ENCODE measurements at places on chromosomes 1 and 21.
A peak's percentile ranks its signal among the peaks of the same experiment; 100 is the strongest.

DNA sequence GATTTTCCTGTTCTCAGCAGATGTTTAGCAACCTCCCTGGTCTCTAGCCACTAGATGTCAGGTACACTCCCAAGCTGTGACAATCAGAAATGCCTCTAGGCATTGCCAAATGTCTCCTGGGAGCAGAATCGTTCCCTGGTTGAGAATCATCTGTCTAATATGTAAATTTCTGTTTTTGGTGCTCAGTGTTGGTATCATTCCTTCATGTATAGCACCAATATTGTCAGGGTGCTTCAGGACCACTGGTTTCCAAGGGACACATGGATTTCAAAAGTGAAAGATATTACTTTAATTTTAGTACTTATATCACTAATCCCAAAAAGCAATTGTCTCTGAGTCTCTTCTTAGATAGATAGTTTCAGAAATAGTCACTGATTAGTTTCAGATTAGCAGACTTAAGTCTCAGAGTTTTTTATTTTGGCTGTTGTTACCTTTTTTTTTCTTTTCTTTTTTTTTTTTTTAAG, 160.1 kb downstream of the PTPRC start:
- no peak for DNase-seq

- DNase-seq, result no peak
These were observed 805 bp downstream of the CYB5R1 start for GRCh38 chr1:202966006-202966898.

- no peak for DNase-seq
These were observed 82.6 kb upstream of the MAP10 start for GRCh38 chr1:232722626-232723025.

DNA sequence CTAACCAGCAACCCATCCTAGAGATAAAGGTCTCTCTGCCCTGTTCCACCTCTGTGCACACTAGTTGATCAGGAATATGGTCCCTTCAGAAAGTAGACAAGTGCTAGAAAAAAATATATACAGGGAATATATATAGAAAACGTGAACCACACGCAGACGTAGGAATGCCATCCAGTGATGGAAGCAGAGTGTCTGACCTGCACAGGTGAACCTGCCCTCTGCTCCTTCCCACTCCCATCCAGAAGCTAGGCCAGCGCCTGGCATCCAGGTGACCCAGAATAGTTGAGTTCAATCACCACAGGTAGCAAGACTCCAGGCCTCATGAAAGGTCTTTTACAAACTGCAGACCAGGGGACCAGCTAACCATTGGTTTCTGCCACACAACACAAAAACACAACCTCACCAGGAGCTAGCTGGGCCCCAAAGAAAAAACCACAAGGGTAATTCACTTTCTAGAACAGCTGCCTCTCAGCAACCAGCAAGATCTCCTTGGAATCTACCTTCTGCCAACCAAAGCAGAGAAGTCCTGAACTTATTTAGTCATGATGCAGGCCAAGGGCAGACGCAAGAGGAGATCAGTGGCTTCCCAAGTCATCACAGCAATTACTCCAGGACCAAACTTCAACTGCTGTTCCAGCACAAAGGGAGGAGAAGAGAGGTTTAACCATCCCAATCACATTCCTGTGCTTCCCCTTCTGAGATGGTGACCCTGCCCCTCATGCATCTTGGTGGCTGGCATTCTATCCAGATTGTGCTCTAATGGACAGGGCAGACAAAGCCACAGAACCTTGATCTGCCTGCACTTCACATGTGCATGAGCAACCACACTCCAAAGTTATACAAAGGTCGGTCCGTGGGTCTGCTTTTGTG, 53.0 kb downstream of the GPR161 start:
- no peak for DNase-seq

DNA sequence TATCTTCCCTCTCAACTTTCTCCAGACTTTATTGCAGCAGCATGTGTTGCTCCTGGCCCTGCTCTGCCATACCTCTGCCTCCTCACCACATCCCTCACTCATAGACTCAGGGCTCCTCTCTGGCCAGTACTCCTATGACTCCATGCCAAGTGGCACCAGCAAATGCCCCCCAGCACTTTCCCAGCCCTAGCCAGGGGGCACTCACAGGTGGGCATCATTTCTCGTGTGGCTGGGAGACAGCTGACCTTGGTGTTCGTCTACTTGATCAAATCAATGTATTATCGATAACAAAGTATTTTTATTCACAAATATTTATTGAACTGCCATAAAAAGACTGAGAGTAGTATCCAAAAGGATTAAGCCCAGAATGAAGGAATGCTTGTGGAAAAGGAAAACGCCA, 418.2 kb downstream of the FAM72C start:
- no peak for DNase-seq

GRCh38 chr21:45142469-45143308, 68.3 kb downstream of the ADARB1 start:
- no peak for DNase-seq

DNA sequence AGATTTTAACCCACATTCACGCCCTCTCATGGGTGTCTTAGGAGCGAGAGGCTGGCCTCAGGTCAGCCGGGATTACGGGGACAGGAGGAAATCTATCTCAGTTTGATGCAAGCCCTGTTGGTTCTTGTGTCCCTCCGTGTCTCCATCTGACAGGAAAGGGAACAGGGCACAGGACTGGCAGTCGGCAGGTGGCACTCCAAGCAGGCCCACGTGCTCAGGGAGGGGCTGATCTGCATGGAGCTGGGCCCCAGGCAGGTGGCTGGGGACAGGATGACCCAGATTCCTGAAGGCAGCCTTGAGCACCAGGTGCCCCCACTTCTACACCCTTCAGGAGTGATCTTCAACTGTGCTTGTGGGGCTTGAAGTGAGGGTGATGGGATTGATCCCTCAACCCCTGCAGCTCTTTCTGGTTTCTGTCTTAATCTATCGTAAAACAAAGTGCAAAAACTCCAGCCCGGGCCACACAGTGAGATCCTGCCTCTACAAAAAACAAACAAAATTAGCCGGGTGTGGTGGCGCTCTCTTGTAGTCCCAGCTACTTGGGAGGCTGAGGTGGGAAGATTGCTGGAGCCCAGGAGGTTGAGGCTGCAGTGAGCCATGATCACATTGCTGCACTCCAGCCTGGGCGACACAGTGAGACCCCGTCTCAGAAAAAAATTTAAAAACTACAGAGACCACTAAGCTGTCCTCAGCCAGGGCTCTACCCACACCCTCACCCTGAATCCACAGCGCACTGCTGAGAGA, 8.3 kb downstream of the PLEKHG5 start:
- peak; percentile 47 for DNase-seq

GRCh38 chr21:41808094-41808493, 41.2 kb upstream of the RIPK4 start:
- DNase-seq, result no peak

DNA sequence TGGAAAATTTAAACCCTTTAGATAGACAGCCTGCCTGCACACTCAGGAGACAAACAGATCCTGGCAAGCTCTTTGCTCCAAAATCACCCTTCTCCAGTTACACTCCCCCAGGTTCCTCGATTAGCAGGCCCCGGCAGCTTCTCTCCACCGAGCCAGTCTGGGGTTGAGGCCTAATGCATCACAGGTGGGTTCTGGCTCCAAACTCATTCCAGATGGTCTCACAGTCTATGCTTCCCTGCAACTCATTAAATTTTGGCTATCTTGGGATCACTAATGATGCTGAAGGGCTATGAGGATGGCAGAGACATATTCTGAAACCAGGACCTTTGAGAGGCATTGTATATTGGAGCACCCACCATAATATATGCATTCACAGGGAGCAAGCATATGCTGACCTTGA, 559.8 kb upstream of the USP24 start:
- no peak for DNase-seq

DNA sequence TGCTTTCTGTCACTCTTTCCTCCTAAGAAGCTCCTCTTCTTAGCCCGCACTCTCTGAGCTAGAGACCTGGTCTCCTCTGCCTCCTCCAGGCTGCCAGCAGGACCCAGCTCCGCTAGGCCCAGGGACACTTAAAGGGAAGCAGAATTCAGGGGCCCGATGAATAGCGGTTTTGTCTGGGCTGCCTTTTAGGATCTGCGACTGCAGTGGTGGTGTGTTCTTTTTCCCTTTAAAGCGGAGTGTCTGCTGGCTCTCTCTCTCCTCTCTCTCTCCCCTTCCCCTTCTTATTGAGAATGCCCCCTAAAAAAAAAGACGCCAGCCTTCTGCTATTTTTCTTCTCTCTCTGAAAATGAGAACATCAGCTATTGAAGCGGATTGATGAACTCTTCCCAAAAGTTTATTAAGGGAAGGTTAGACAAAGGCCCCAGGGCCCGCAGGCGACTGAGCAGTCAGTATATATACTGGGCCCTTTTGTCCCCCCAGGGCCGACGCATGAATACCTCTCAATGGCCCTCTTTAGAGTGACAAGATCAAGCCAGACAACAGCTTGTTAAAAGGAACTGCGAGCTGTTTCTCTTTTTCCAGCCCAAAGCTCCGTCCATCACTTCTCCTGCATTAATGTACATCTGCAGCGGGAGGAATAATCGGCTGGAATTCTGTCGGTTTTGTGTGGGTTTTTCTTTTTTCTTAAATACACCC, 27.0 kb downstream of the PAX7 start:
- no peak for DNase-seq

DNA sequence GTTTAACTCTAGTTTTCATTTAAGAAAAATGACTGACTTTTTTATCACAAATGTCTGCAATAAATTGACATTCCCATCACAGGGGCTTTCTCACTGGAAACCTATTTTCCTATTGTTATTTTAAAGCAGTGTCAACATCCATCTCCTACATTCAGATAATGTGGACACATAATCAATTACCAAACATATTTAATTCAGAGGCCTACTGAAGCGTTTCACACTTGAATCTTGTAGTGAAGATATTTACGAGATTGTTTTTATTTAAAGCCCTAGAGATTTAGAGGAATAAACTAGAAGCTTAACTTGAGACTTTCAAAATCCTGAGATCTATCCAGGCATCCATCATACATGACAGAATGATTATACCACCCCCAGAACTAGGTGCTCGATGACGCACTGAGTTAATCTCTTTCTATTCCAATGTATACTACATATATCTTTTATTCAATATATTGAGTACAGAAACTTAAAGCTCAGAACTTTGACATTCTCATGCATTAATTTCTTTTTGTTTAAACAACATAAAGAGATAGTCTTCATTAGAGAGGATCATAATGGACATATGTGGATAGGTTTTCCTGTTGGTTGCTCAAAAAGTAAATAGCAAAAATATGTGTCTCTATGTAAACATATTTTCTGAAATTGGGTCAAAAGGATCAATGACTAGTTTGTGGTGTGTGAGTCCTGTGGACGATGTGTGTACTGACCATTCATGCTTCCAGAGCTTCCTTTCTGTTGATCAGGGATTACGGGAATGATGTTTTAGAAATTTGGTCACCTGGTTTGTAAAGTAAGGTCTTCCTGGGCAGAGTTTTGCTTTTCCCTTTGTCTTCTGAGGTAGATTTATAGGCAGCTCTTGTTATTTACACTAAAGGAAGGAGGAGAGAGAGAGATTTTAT, 171.5 kb upstream of the HMCN1 start:
- DNase-seq, result no peak

DNA sequence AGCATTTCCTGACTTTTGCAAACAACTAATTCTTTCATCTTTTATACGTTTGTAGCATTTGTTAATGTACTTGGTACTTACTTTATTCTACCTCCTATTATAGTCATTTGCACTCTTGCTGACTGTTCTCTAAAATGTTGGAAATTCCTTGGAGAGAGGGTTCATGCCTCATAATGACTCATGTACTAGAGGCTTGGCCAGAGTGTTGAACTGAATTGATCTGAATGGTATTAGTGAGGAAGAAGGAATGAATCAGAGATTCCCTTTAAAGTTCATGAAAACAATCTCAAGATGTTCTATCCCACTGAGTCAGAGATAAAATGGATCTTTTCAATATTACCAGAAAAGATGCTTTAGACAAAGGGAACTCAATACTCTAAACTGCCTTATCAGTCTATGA, 383.4 kb downstream of the SEC16B start:
- DNase-seq, result no peak

DNA sequence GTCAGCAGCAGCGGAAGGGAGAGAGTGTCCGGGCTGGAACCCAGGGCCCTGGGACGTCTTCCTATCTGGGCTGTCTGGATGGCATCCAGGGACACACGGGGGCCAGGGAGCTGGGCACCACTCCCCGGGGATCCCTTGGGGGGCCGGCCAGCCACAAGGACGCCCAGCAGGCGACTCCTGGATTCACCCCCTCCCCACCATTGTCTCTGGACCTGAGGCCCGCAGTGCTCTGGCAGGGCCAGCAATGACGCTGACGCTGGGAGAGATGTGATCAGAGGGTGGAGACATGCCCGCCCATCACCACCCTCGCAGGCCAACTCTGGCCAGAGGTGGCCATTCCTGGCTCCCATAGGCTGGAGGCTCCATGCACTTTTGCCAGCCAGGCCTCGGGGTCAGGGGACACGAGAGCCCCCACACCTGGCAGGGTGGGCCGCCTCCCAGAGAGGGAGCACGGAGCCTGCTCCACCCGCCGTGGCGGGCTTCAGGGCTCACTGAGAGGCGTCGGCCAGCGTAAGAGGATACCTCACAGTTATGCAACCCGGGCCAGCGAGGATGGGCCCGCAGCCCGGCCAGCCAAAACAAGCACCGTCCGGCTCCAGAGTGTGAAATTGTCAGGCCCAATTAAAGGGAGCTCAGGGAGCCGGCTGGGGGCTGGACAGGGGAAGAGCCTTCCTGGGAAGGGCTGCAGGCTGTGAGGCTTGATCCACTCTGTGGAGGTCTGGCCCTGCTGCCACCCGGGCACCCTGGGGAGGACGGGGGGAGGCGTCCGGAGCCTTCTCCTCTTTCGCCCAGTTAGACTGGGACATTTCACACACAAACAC, 10.3 kb downstream of the ACTRT2 start:
- DNase-seq, result no peak

GRCh38 chr1:21882721-21883415, 54.2 kb downstream of the HSPG2 start:
- no peak for DNase-seq

- DNase-seq, result no peak
These were observed 13.6 kb downstream of the RD3 start for GRCh38 chr1:211478376-211478775.

DNA sequence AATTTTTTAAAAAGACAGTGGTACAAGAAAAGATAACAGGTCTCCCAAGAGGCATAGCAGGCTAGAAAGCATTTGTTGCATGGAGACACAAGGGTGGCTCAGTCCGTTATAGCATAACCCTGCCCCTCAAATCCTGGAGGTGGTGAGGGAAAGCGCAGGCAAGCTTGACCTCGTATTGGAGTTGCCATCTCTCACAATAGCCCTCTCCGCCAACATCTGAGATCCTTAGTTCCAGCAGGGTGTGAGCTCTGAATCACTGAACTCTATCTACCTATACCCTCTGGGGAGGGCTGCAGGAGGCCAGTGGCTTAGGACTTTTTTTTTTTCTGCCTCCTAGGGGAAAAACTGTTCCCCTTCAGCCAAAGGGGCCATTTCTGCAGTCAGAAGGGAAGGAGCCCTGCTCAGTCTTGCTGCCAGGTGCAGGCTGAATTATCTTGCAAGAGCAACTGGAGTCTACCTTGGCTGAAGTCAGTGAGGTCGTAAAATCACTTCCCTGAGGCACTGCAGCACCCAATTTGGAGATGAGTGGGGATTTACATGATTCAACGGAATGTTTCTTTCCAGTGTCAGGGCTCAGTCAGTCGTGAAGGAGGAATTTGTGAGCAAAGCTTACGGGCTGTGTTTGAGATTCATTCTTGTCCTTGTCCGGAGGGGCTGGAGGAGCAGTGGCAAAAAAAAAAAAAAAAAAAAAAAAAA, 17.2 kb upstream of the C8A start:
- no peak for DNase-seq

Measured in NCI-H2029 (cell line).